Hematopoietic multipotent progenitor cell (in vitro differentiated cells): ENCODE measurements at places on chromosomes 4 and X.
A peak's percentile ranks its signal among the peaks of the same experiment; 100 is the strongest.

DNA sequence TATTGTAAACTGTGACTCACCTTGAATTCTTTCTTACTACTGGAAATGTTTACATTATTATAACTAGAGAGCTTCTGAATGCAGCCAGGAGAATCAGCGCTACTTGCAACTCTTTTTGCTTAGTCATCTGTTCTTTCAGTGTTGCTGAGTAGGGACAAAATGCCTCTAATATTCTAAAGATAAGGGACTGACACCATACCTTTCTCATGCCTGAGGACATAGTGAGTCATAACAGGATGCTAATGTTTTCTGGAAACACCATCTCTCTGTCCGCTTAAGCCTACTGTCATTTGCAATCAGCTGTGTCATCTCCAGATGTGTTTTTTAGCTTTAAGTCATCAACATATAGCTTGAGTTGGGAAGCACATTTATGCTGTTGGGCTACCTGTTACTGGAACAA lies 108.3 kb downstream of the QRFPR start:
- DNase-seq, result peak; percentile 25

GRCh38 chr4:139223682-139224317 lies 46.8 kb upstream of the ELF2 start:
- DNase-seq, result no peak

DNA sequence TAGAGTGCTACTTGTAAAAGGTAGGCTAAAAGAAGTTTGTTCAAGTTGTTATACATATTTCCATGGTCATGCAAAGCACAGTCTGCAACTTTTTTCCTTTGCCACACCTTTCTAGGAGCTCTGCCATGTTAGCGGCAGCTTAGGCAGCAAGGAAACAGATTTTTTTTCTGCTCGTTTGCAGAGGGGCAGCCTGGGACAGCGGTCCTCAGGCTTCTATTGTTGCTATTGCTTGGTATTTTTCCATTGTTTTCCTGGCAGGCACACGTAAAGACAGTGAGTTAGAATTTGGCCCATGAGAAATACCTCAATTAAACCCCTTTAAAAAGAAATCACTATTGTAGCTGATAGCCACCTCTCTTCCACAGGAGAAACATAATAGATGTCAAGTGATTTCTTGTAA lies 391.4 kb downstream of the SH2D1A start:
- DNase-seq, result no peak

DNA sequence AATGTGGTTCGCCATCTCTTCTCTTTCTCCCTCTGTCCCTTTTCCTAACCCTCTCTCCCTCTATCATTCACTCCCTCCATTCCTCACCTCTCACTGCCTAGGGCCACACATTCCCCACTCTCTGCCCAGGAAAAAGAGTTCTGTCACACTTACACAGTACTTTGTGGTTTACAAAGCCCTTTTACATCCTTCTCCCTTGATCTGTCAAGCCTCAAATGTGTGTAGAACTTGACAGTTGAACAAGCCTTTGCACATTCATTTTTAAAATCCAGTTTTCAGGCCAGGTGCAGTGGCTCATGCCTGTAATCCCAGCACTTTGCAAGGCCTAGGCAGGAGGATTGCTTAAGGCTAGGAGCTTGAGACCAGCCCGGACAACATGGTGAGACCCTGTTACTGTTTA lies 156.3 kb downstream of the VSIG4 start:
- no peak for DNase-seq

DNA sequence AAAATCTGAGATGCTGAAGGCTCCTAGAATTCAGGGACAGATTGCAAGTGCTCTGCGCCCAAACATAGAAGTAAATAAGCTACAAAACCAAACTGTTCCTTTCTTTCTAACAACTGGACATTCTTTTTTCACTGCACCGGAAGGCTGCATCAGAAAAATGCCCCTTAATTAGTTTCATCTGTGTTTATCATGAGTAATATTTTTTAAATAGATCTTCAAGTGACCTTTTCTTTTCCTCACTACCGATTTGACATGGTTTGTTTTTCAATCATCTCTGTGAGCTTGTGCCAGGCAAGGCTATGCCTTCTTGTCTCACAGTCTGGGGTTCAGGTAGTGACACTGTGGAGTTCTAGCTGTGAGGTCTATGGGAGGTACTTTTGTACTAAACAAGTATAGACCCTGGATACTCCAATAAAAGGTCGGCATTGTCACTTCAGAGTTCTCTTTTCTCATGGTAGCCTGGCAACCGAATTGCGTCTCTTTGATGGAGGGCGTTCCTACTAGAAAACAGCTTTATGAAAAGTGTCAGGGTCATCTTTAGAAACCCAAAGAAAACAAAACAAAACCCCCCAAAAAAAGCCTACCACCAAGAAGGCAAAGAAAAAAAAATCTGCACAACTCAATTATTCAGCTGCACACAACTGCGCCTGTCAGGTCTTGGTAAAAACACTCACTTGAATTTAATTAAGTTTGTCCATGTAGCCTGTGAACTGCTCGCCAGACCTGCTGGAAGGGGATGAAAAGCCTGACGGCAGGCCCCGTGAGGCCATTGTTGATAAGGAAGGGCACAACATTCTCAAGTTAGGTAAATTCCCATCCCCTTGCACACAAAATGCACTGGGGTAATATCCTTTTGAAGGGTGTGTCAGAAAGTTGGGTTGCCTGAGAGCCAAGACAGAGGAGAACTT lies 22.8 kb upstream of the ADAMTS3 start:
- no peak for DNase-seq

- DNase-seq, result no peak
Measured at GRCh38 chrX:19344661-19345060, 934 bp downstream of the PDHA1 start.

DNA sequence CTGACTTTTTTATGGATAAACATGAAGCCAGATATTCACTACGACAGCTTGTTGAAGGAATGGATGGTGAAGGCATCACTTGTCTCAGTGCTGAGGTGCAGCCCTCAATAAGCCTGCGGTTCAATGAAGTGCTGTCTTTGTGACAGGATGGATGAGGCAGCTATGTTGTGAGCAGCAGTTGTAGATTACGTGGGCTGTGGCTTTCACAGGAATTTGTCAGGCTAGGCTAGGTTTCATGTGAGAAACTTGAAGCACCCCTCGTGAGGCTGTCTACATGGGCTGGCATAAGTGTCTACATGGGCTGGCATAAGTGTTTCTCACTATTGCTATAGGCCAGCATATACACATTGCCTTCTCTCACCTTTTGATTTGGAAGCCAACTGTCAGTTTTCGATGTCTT lies 1050.0 kb downstream of the ADGRL3 start:
- DNase-seq, result no peak

DNA sequence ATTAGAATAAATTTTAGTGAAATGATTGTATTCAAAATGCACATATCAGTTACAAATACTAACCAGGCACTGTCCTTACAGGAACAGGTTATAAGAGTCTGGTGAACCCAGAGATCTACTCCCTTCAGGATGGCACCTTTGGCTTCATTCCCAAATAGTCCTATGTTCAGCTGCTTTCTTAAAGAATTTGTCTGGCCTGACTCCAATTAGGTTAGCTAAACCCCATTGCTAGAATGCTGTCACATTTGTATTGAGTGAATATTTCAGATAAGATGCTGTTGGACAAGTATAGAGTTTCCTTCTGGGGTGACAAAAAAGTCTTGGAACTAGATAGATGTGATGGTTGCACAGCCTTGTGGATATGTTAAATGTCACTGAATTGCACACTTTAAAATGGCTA lies 69.4 kb downstream of the EFHC2 start:
- DNase-seq, result no peak

DNA sequence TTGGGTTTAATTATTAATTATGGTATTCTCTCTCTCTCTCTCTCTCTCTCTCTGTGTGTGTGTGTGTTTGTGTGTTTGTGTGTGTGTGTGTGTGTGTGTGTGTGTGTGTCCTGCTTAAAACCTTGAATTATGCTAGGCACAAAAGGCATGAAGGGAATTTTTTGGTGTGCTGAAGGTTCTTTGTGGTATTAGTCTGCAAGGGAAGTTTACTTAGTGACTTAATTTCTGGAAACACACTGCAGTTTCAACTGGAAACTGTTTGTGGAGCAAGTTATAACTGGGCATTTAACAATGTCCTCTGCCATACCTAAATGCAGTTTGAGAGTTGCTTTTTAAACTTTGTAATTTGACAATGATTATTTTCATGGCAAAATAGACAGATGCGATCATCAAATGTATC lies 111.7 kb downstream of the FRMPD4 start:
- no peak for DNase-seq

DNA sequence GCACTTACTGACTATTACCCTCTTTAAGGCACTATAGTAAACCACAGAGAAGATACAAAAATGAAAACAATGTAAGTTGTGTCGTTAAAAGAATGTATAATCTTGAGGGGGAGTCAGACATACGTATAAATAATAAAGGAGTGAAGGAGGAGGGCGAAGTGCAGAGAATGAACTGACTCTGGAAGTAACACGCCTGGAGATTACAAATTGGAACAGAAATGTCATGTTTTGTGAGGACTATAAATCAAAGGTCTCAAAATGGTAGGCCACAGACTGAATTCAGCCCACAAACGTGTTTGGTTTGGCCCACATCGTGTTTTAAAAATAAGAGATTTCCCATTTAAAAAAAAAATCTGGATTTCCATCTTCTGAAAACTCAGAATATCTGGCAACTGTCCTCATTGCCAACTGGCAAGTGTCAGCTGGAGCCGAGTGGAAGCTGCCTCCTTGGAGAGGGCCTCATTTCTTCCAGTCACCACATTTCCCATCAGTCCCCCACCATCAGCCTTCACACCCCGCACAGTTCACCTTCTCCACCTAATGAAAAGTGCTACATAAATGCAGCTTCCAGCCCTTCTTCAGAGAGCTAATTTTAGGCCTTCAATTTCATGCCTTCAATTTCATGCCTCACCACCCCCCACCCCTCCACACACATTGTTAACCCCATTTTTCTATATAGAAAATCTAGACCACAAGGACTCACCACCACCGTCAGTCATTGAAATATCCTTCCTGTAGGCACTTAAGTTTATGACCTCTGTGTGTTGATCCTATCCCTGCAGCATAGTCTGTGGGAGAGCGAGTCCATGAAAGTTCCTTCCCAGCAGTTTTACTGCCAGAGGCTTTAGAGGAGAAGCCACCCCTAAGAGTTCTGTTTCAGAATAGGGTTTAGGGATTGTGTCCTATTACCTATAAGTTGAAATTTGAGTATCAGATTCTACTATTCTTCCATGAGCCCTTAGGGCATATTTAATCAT lies 32.0 kb upstream of the COL25A1 start:
- DNase-seq, result no peak

DNA sequence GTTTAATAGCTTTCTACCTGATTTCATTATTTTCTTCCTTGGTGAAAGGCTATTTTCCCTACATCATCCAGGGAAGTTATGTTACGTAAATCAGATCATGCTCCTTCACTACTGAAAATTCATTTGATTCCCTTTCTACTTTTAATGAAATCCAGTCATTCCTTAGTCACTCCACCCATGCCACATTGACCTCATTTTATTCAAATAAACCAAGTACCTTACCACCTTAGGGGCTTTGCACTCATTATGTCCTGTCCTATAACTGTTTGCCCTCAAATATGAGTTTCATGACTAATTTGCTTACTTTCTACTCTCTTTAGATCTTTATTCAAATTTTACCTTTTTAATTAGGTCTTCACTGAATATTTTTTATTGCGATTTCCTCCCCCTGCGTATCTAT lies 374.0 kb downstream of the GRID2 start:
- DNase-seq, result no peak

GRCh38 chr4:168449719-168450452 lies 30.4 kb downstream of the DDX60L start:
- DNase-seq, result no peak

DNA sequence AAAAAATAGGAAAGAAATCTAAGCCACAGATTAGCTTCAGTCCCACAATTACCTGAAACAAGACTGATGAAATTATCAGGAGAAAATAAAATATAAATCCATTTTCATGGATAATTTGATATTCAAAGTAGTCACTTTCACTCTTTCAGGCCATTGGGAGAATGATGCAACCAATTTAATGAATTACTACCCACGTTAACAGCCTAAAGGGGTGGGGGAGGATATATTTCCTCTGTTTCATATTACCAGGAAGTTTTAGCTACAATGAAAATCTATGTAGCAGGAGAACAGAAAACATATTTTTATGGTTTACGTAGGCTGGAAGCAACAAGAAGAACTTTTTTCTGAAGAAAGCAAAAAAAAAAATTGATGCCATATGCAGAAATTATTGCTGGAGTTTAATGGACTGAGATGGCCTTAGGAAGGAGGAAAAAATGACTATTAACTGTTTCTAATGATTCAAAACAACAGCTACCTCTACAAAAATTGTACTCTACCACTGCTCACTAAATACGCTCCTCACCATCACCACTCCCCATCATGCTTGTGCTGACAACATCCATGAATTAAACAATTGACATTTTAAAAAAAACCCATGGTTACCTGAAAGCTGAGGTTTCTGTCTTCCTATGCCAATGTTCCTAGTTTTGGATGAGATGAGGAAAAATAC lies 100.9 kb downstream of the CXXC4 start:
- no peak for DNase-seq

DNA sequence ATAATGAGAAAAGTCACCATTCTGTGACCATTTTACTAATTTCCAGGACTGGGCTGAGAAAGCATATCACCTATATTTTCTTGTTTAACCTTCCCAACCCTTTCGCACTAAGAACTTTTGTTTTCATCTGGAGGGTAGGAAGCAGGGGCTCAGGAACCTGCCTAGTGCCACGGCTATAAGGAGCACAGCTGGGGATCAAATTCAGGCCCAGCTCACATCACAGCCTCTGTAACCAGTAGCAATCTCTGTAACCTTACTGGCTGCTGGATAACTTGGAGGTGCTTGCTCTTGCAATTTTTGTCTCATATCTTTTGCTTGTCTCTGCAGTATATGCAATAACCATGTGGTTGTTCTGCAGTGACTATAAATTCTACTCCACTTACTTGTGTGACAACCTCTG lies 76.7 kb upstream of the PLAC1 start:
- no peak for DNase-seq
